ENCODE measurements at places on chromosomes 2 and 18.

- DNase-seq, result no peak
Observed at GRCh38 chr18:10059610-10060468, 146.0 kb downstream of the VAPA start.

- no peak for DNase-seq
Observed at GRCh38 chr2:104855221-104856085, 1.5 kb downstream of the POU3F3 start.

GRCh38 chr2:25561136-25561850 lies 112.1 kb downstream of the DTNB start:
- no peak for DNase-seq

DNA sequence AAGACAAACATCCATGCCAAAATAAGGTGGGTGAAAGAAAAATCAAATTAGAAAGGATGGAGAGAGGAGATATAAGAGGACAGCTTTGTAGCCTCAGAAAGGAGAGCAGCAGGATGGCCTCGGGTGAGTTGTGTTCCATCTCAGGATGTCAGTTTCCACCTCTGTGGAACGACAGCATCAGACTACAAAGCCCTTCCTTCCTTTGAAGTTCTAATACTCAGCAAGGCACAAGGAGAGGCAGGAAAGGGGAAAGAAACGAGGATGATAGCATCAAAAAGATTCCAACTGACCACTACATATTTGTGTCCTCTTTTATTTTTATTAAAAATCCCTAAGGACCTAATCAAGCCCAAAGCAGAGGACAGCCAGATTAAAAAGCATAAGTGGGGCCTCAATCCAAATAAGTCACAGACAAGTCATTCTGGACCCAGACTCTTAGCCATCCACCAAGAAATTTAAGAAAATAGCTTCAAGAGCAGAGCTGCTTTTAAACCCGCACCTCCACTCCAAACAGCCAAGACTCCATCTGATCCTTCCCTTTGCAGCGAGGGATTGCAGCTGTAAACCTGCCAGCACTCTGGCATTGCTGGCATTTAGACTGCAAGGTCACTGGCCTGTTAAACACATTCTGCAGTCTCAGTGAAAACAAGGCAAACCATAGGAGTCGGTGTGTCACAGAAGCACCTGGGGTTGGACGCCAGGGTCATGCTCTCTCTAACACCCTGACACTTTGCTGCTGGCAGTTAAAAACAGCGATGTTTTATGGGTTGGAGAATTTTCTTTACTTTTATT lies 314.5 kb upstream of the CHAC2 start:
- DNase-seq, result no peak

DNA sequence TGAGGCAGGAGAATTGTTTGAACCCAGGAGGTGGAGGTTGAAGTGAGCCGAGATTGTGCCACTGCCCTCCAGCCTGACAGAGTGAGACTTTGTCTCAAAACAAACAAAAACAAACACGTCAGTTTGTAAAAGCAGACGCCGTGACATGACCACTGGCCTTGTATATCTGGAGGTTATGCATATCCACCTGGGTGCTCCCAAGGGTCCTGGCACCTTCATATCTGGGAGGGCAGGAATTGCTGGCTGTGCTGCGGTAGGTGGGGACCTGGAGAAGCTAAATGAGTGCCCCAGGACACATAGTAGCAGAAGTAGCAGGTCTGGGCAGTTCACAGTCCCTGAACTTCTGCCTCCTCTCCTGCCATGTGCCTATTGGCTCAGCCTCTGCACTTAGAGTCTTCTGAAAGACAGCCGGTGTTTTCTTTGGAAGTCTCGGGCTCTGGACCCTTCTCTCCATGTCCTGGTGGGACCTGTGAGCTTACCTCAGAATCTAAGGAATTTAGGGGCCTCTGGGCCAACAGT lies 30.9 kb upstream of the IL1R2 start:
- DNase-seq, result no peak

GRCh38 chr2:9758741-9759140 lies 84.5 kb upstream of the TAF1B start:
- no peak for DNase-seq

- DNase-seq, result no peak
Observed at GRCh38 chr18:54742120-54742519, 86.2 kb upstream of the RAB27B start.

DNA sequence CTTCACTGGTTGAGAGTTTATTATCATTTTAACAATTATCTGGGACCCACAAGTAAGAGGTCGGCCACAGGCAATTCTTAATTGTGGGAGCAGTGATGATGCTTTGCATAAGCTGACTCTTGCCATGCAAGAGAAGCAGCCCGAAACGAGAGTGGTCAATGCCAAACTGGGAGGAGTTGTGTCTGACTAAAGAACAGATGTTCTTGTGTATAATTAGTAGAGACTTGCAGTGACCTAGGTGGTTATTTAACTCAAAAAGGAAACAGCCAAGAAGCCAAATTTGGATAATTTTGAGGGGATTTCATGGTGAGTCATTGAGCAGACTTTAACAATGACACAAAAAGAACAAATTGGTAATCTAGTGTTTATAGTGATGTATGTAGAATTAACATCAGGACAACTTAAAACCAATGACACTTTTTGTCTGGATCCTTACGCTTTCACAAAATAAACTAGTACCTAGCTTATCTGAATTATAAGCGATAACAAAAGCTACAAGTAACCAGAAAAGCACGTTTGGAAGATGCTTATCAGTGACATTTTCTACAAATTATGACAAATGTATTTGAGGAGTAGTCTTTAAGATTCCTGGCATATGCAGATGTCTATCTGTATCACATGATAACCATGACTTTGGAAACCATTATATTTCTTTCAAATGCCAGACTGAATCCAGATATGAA lies 184.7 kb upstream of the DLGAP1 start:
- no peak for DNase-seq

- DNase-seq, result no peak
Observed at GRCh38 chr2:74584088-74584645, 29.6 kb downstream of the DOK1 start.

DNA sequence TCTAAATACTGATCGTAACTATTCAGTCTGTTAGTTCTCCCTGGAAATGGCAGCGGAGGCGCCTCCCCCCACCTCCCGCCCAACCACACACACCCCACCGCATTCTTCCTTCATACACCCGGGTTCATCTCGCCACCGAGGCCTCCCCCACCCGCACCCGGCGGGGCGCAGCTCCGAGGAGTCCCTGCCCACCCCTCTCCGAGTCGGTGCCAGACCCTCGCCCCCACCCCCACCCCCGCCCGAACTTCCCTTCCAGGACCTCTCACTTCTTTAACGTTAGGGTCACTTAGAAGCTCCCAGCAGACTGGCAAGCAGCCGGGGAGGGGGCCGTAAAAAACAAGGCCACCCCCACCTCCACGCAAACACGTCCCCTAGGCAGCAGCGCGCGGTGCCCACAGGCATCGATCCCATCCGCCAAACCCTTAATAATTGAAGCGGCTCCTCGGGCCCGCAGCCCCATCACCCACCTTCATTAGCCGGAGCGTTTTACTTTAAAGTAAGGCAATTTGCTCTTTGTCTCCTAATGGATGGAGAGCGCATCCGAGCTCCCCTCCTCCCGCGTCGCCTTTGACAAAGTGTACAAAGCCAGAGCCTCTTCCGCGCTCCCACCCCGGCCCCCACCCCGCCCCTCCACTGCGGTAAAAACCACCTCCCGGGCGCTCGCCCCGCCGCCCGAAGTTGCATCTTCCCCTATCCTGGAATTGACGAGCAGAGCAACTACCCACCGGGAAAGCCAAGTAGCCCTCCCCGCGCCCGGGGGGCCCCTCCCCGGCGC lies 624 bp downstream of the ZNF516 start:
- no peak for DNase-seq

- DNase-seq, result no peak
Observed at GRCh38 chr2:240207661-240208060, 67.2 kb upstream of the OTOS start.

- no peak for DNase-seq
Observed at GRCh38 chr2:145190031-145190703, 670.2 kb upstream of the ZEB2 start.

DNA sequence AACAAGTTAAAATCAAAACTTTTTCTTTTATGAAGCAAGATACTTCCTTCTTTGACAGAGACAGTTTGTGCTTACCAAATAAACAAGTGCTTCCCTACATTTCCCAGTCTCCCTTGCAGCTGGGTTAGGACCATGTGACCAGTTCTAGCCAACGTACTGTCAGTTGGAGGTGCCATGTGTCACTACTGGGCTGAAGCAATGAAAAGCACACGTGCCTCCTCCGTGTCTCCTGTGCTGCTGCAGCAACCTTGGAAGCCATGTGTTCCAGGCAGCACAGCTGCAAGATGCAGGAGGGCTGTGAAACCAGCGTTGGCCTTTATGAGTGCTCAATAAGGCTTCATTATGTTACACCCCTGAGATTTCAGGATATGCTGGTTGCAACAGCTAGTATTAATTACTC lies 93.2 kb downstream of the DHRS9 start:
- DNase-seq, result no peak

GRCh38 chr2:8157621-8158430 lies 524.0 kb upstream of the ID2 start:
- no peak for DNase-seq

DNA sequence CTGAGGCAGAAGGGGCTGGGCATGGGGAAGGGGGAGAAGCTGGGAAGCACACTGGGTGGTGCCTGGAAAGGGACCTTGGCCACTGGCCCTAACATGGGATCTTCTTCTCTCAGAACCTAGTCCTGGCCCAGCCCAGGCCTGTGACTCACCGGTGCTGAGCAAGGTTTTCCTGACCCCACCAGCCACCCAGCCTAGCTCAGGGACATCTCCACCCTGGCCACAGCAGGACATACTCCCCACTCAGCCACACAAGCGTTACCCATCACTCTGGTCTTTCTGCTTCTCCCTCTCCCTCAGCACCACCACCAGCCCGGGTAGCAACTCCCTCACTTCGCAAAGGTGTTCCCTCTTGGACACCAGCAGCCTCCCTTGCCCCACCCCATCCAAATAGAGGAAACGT lies 22.8 kb downstream of the TNS1 start:
- DNase-seq, result no peak

GRCh38 chr18:13660510-13660909 lies 65.8 kb downstream of the FAM210A start:
- no peak for DNase-seq

- no peak for DNase-seq
Observed at GRCh38 chr2:219433666-219434467, 776 bp upstream of the SPEG start.

DNA sequence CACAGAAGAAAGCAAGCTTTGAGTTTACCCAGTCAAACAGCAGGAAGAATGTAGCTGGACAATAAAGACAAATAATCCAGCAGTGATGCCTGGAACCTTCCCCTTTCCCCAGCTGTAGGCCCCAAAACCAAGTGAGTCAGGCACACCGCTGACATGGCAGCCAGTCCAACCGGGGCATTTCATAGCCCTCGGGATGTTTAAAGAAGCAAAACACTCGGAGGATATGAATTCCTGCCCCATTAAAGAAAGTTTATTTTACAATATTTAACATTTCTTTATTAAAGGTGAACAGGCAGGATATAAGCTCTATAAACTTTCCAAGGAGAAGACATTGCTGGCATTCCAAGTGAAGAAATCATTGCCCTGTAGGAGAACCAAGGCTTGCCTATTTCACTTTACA lies 507.6 kb upstream of the TNP1 start:
- no peak for DNase-seq

DNA sequence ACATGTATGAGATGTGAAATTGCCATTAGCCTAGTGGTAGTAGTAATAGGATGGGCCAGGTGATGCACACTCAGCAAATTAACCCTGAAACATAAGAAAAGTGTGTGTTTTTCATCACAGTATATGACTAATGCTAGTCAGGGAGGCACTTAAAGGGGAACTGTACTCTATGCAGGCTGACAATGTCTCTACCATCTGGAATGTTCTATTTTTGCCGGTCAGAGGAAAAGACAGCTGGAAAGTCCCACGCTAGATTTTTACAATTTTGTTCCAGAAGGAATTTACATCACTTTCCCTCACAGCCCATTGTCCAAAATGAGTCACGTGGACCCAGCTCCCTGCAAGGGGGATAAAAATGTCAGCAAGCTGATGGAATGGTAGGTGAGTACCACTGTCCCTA lies 746.3 kb upstream of the CHAC2 start:
- no peak for DNase-seq

- DNase-seq, result no peak
Observed at GRCh38 chr2:166167449-166167848, 39.6 kb upstream of the SCN1A start.

- DNase-seq, result no peak
Observed at GRCh38 chr2:44745922-44746766, 195.4 kb upstream of the SIX3 start.

DNA sequence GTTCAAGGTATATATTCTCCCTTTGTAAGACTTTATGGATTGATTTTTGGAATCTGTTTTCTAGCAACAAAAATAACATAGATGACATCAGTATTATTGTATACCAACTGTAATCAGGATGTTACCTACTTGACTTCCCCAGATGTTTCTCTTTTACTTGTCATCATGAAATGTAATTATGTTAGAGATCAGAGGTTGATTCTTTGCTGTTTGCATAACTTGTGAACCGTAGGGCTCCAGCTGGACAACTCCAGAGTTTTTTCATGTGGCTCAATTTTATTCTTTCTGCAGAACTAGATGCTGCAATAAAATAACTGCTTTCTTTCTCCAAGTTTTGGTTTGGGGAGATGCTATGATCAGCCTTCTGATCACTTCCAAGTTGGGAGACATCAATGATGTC lies 58.1 kb downstream of the SPOPL start:
- no peak for DNase-seq

DNA sequence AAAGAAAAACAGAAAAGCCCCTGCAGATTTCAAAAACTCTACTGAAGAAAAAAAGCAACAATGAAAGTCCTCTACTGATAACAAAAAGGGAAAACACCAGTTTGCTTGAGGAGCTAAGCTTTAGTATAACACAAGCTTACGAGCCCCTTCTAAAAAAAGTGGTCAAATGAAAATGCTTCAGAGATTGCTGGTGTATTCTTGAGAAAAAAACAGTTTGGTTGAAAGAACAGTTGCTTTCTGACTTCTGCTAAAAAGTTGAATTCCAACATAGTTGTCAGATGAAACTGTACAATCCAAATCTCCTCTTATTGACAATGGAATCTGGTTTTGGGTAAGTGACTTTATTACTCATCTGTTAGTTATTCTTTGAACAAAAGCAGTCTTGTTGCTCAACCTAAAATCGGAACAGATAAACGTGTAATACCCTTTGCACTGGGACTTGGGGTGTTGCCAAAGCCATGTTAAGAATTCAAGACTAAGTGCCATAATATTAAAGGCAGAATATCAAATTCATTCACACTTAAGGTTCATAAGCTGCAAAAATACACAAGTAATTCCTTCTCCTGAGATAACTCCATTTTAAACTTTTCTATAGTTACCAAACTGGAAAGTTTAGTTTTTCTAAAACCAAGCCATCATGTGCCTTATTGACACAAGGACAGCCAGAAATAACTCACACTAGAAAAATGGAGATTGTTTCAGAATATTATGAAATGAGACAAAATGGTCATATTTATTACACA lies 45.3 kb upstream of the SPAG16 start:
- DNase-seq, result peak; percentile 87

GRCh38 chr2:94874277-94874997 lies 3.2 kb downstream of the TEKT4 start:
- no peak for DNase-seq
